ENCODE measurements at places on chromosomes 2 and 18.
A peak's percentile ranks its signal among the peaks of the same experiment; 100 is the strongest.

DNA sequence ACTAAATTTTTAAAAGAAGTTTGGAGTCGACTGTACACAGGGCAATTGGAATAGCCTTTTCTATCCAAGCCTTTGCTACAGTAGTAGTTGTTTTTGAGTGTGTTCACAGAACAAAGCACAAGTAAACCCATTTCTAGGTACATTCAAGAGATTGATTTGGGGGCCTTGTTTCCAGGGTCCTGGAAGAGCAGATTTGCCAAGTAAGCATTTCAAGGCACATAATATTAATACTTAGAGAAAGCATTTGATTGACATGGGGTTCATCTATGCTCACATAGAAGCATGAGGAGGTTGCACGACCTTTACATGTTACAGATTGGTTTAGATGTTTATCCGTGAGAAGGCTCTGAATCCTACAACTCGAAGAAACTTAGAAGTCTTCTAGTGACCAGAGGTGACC, 324.1 kb downstream of the MYCN start:
- no peak for DNase-seq

DNA sequence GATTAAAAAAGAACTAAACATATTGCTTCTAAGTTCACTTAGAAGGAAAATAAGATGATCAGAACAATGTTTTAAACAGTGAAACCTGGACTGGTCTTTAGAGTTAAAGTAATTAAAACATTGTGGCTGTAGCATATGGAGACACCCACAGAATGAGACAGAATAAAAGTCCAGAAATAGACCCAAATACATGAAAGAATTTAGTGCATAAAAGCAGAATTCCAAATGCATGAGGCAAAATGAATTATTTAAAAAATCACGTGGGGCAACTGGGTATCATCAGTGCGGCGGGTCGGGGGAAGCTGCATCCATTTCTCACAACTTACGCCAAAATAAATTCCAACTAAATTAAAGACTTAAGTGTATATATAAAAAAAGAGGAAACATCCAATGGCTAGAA, 12.1 kb downstream of the RNF149 start:
- no peak for DNase-seq

- DNase-seq, result no peak
Measured at GRCh38 chr2:55047677-55048299, 2.5 kb downstream of the RTN4 start.

- DNase-seq, result peak; percentile 77
Measured at GRCh38 chr2:197255543-197255942, 55.0 kb downstream of the ANKRD44 start.

GRCh38 chr2:49794396-49794795, 640.1 kb upstream of the FSHR start:
- no peak for DNase-seq

- DNase-seq, result no peak
Measured at GRCh38 chr2:98454500-98455235, 10.0 kb downstream of the INPP4A start.

DNA sequence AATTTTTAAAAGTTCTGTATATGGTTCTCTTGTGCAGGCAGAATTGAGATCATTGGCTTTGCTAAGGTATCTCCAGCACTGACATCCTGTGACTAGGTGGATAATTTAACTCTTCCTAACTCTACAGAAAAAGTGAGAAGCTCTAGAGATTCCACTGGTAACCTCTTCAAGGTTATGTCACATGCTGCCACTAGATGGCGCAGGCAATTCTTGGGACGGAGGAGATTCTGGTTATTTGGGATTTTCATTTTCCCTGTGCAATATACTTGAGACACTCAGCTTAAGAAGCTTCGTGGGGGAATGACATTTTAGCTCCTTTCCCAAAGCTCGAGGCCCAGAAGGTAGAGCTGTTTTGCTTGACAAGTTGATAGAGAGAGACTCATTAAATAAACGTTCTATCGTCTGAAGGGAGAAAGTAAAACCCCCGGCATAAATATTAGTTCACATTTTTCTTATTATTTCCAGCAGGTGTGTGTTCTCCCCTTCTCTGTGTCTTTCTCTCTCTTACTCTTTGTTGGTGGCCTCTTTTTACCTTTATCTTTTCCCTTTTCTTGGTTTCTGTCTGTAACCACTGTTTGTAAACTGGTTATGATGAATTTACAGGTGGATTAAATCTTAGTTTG, 26.6 kb upstream of the LANCL1 start:
- peak; percentile 3 for DNase-seq

DNA sequence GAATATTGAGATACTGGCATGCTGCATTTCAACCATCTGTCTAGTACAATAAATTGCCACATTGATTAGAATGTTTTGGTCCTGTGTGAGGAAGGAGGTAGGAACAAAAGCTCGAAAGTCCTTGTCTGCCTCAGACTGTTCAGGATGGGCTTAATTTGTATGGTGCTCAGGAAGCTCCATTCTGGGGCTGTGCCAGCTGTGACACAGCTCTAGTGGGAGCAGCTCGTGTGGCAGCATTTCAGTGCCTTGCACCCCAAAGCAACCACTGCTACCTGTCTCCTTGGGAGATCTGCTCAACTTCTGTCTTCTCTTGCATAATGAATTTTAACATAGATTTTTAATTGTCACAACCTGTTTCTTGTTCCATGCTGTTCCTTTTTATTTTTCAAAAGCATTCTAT, 144.4 kb upstream of the THUMPD2 start:
- DNase-seq, result no peak

GRCh38 chr2:200335657-200336056, 29.2 kb downstream of the SPATS2L start:
- no peak for DNase-seq

- DNase-seq, result no peak
Measured at GRCh38 chr2:196459539-196459938, 180.0 kb upstream of the CCDC150 start.

DNA sequence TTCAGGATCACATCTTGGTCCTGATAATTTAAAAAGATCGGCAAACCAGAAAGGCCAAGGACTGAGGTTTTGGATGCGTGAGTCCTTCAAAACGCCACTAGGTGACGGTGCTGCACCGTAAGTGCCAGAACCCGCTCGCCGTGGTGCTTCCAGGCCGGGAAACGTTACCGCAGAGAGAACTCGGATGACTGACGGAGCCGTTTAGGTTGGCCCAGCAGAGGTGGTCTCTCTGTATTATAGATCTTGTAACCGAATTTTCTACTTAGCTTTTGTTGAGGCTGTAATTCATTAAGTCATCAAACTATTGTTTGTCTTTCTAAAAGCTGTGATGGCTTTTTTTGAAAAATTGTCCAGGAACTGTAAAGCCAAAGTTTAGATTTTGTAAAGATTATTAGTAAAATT, 39.8 kb upstream of the ADCYAP1 start:
- peak; percentile 66 for DNase-seq

GRCh38 chr2:28231110-28231631, 161.5 kb upstream of the FOSL2 start:
- no peak for DNase-seq

DNA sequence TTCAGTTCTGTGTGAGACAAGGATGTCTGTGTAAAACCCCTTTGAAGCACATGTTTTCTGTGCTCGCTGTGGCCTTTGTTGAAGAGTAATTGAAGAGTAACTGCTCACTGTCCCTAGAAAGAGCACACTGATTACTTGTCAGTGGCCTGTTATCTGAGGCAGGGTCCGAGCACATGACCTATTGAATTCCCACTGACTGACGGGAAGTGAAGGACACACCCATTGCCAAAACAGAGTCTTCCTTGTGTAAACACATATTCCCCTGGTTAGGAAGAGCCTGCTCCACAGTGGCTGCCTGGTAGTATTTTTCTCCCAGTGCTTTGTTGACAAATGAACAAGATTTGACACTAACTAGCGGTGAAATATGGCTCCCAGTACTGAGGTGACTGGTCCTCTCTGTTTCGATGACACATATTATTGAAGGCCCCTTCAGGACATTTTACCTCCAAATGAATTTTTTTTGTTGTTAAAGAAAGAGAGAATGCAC, 148.5 kb upstream of the GYPC start:
- no peak for DNase-seq

- DNase-seq, result no peak
Measured at GRCh38 chr2:3547915-3548314, 10.2 kb downstream of the RNASEH1 start.

DNA sequence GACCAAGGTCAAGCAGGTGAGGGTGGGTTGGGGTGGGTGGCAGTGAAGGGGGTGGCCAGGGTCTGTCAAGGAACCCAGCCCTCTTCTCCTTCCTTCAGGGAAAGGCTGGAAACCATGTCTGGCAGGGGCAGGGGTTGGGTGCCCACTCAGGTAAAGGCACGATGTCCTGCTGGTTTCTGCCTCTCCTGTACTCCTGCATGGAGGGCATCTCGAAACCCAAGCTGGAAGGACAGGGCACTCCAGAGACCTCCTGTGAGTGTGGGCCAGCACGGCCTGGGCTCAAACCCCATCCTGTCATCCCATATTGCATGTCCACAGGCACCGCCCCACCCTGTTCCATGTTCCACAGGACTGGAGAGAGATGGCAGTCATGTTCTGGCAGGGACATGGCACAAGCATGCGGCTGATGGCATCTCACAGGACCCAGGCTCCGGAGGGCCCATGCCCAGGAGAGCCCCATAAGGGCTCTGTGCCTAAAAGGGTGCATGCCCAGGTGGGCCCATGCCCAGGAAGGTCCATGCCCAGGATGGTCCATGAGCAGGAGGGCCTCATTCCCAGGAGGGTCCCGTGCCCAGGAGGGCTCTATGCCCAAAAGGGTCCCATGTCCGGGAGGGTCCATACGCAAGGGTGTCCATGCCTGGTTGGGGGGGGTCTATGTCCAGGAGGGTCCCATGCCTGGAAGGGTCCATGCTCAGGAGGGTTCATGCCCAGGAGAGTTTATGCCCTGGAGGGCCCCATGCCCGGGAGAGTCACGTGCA, 6.4 kb downstream of the GPR35 start:
- no peak for DNase-seq

GRCh38 chr2:188381614-188382013, 89.9 kb downstream of the GULP1 start:
- no peak for DNase-seq

- no peak for DNase-seq
Measured at GRCh38 chr2:6637330-6637729, 228.4 kb downstream of the CMPK2 start.

GRCh38 chr18:46320928-46321711, 216.9 kb downstream of the HAUS1 start:
- DNase-seq, result no peak

DNA sequence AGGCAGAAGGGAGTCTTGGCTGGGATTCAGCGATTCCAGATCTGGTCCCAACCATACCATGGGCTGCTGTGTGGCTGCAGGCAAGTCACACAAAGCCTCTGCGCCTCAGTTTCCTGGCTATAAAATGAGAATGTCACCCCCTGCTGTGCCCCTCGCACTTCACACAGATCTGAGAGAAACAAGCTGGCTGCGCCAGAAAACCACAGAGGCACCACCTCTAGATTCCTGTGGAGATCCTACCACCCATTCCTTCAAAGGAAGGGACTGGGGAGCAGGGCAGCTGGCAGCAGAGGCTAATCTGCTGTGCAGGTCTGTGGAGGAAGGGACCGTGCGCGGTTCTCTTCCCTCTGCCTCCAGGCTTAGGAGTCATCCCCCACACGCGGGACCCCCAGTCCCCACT, 19.8 kb downstream of the NEURL3 start:
- DNase-seq, result no peak

DNA sequence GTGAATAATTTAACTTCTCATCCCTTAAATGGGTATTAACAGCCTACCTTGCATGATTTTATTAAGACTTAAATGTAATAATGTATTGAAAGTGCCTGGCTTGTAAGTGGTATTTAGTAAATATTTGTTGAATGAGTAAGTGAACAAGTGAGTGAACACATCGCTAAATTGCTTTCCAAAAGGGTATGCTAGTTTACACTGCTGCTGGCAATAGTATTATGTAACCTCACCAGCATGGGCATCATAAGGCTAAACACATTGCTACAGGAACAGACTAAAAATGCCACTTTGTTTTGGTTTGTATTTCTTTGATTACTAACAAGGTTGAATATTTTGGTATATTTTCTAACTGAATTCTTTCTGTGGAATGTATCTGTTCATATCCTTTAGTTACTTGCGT, 9.8 kb downstream of the WDR43 start:
- DNase-seq, result no peak

GRCh38 chr2:73279852-73280251, 4.4 kb downstream of the FBXO41 start:
- DNase-seq, result no peak

- DNase-seq, result no peak
Measured at GRCh38 chr2:65500310-65501040, 68.1 kb upstream of the SPRED2 start.

DNA sequence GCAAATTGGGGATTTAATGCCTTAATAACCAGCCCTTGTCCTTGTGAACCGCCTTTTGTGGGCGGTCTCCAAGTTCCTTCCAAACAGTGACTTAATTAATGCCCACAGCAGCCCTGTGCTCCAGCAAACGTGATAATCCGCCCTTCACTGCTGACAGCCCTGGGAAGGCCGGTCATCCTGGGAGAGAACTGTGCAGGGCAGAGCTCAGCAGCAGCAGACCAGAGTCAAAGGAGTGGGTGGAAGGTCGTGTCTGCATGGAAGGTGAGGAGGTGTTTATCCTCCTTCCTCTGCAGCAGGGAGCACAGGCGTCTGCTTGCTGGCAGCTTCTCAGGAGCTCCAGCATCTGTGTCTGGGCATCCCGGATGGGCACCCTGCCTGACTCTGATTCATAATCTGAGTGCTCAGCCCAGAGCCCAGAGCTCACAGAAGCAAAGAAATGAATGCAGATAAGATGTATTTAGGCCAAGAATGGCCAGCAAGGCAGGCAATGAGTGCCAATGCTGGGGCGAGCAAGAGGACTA, 270.0 kb upstream of the PXDN start:
- no peak for DNase-seq

- no peak for DNase-seq
Measured at GRCh38 chr2:227933884-227934283, 62.5 kb downstream of the DAW1 start.
